ENCODE measurements at places on chromosomes 1 and 21.
A peak's percentile ranks its signal among the peaks of the same experiment; 100 is the strongest.

DNA sequence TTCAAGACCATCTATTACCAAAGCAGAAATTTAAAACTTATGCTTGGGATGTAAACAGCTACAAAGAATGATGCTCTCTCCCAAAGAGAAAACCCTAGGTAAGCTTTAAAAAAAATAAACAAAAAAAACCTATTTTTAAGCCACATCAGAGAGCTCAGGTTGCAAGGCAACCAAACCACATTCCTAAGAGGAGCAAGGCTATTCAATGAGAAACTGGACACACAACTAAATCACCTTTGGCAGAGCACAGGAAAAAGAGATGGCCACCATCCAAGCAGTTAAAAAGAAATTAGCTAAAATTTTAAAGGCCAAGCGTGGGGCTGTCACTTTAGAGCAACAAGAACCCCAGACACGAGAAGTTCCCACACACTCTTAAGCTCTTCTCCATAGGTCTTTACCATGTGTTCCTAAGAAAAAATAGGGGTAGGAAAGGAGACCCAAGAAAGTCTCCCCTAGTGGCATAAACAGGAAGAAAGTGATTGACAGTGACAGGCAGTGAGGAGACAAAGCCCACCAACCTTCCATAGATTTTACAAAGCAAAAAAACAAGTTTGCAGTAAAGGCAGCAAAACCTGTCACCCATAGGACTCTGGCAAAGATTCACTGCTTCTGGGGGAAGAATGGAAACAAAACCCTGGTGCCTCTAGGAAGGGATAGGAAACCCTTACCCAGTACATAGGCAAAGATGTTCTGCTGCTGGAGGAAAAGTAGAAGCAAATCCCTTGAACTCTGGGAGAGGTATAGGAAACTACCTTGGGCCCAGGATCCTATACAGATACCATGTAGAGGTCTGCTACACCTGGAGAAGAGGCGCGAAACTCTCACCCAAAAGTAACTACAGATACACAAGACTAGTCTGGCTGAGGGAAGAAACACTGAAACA lies 68.5 kb downstream of the FOXJ3 start:
- no peak for DNase-seq

- no peak for DNase-seq
Observed at GRCh38 chr1:16183765-16184556, 28.1 kb upstream of the EPHA2 start.

DNA sequence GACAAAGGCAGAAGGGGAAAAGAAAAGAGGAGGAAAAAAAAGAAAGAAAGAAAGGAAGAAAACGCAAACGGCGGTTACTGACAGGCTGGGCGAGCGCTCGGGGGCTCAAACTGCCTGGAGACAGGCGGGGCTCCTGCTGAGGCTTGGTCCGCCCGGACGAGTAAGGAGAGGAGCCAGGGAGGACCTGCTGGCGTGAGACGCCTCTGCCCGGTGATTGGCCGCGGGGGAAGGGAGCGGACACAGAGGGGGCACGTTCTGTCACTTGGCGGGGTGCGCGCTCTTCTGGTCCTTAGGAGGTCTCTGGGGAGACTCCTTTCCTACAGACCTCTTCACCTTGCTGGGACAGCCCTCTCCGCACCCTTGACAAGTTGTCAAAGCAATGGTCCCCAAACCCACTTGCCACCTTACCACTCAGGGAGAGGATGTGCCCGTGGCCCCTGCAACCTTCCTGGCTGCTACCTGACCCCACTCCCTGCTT lies 791 bp upstream of the PIK3R3 start:
- DNase-seq, result no peak

GRCh38 chr1:23376890-23377811 lies 7.5 kb upstream of the ZNF436 start:
- DNase-seq, result no peak

- peak; percentile 93 for DNase-seq
Observed at GRCh38 chr1:178931858-178932551, 61.1 kb upstream of the ANGPTL1 start.

DNA sequence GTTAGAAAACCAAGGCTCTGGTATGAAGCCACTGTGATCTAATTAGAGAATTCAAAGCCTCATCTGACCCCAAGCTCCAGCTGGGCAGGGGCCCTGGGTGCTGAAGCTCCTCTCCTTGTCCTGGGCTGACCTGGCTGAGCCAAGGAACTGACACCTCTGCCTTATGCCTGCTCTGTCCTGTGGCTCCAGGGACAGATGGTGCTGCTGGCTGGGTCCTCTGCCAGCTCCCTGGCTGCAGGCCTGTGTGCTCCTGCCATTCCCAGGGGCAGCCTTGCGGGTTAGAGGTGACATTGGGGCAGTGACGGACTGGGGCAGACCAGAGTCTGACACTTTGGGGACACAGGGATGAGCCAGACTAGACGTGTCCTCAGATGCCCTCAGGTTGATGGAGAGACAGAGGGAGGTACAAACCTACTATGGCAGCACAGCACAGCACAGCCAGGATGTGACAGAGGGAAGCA lies 11.8 kb downstream of the ACOT11 start:
- DNase-seq, result no peak

- no peak for DNase-seq
Observed at GRCh38 chr21:24163539-24163938, 1443.7 kb downstream of the MRPL39 start.

GRCh38 chr1:204410688-204411450 lies 748 bp downstream of the PPP1R15B start:
- DNase-seq, result no peak

DNA sequence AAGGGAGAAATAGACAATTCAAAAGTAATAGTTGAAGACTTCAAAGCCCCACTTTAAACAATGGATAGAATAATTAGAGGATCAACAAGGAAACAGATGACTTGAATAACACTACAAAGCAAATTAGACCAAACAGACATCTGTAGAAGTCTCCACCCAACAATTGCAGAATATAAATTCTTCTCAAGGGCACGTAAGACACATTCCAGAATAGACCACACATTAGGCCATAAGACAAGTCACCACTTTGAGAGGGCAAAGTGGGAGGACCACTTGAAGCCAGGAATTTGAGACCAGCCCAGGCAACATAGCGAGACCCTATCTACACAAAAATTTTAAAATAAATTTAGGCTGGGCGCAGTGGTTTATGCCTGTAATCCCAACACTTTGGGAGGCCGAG lies 20.5 kb upstream of the RNF186 start:
- no peak for DNase-seq

GRCh38 chr1:61539720-61540462 lies 185.1 kb downstream of the TM2D1 start:
- DNase-seq, result peak; percentile 55

DNA sequence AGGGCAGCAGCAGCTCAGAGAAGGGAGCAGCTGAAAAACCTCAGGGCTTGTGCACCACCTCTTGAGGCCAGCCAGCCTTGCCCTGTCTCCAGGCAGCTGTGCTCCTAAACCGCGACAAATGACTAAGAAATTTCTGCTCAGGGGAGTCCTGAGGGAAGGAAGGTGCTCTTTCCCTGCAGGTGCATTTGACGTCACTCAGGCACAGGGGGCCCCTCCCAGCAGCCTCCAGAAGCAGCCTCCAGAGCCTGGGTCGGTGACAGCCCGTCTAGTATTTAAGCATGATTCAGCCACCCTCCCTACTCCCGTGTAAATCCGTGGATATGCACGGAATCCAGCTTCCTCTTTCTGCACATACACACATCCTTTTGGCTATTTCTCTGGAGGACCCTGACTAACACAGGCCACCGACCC lies 560.5 kb downstream of the KIF26B start:
- peak; percentile 14 for DNase-seq

DNA sequence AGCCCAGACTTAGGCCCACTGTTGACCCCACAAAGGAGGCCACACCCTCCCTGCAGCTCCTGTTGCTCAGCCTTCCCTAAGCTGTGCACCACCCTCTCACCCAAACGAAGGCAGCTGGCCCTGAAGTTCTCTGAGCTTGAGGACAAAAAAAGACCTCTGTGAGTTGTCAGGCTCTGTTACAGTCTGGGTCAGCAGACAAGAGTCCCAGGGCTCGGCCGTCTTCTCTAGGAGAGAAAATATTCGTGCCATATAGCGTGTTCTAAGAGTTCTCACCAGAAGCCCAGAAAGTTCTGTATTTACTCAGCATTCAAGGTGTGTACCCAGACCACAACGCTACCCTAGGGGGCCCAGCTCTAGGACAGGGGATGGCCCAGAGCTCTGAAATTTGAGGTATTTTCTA lies 25.5 kb upstream of the LYST start:
- no peak for DNase-seq

- DNase-seq, result no peak
Observed at GRCh38 chr1:194047206-194047605, 860.8 kb upstream of the B3GALT2 start.

DNA sequence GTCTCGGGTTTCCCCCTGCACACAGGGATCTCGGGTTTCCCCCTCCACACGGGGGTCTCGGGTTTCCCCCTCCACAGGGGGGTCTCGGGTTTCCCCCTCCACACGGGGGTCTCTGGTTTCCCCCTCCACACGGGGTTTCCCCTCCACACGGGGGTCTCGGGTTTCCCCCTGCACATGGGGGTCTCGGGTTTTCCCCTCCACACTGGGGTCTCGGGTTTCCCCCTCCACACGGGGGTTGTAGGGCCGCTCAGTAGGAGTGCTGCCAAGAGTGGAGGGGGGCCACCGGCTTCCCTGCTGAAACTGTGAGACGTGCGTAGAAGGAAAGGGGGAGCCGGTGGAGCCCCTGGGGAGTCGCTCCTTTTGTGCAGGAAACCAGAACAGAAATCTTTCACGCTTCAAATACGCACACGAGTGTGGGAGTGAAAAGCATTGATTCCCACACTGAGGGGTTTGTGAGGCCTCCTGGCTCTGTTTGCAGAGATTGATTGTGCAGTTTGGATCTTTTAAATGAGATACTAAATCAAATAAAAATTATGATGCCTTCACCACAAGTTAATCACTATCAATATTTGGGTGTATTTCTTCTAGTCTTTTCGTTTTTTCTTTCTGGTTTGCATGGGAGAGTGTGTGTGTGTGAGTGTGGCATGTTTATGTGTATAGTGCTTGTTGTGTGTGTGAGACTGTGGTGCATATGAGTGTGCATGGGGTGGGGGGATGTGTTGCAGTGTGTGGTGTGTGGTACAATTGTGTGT lies 54.3 kb upstream of the TRAPPC10 start:
- DNase-seq, result no peak

GRCh38 chr1:35126546-35126945 lies 47.4 kb downstream of the ZMYM1 start:
- DNase-seq, result no peak

DNA sequence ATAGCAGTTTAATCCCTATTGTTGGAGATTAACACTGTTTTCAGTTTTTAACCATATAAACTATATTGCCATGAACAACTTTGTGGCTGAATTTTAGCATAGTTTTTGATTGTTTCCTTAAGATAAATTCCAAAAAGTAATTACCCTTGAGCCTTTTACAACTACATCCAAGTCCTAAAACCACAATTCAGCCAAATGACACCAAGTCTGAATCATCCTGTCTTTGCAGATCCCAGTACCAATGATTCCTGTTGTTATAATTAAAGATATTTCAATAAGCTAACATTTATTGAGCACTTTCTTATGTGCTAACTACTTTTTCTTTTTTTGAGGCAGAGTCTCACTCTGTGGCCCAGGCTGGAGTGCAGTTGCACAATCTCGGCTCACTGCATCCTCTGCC lies 35.6 kb downstream of the IL23R start:
- DNase-seq, result no peak

DNA sequence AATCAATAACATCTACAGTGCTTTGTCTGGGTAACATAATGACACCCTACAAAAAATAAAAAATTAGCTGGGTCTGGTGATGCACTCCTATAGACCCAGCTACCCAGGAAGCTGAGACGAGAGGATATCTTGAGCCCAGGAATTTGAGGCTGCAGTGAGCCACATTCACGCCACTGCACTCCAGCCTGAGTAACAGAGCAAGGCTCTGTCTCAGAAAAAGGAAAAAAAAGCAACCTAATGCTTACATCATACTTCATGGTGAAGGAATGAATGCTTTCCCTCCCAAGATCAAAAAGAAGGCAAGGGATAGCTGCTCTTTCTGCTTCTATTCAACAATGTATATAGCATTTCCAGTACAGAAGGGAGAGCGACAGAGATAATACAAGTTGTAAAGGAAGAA lies 24.2 kb upstream of the CTTNBP2NL start:
- DNase-seq, result no peak

DNA sequence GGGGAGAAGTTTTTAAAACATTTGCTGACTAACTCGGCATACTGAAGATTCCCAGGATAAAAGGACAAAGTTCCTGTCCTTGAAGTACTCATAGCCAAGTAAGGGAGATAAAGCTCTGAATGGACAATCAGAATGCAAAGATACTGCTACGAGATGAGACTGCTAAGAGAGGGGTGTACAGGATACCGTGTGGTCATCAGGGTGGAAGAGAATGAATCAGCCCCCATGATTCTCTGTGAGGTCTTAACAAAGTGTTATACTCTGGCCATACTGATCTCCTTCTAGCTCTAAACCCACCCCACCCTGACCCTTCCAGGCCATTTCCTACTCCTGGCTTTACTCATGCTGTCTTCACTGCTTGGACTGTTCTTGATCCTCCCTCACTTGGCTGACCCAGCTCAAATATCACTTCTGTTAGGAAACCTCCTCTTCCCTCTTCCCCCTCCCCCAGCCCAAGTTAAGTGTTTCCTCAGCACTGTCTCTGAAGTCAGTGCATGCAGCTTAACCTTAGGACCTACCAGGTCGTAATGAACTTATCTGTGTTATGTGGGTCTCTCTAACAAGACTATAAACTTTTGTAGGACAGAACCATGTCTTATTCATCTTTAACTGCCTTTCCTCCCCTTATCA lies 15.8 kb upstream of the MAGOH start:
- peak; percentile 27 for DNase-seq

- peak; percentile 40 for DNase-seq
Observed at GRCh38 chr1:78688697-78689096, 39.1 kb downstream of the IFI44 start.

DNA sequence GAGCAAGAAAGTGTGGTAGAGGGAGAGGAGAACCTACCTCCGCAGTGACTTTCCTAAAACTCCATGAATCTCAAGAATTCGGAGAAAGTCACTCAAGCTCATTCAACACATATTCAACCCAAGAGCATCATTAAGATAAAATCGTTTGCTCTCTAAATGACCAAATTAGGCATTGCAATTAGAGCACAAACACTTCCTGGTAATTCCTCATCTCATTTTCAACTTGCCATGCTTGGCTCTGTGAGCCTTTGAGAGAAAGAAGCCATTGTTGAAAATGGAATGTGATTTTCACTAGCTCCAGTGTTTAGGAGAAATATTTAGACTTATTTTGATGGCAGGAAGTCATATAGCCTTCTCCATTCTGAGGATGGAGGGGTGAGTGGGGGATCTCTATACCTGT lies 52.5 kb downstream of the KAZN start:
- DNase-seq, result no peak

Data from skeletal muscle cell (primary cell).